ENCODE measurements at places on chromosomes 6 and 20. TPM values are rescaled to one million over a fixed set of nuclear protein-coding genes. Genes with fewer than 3 reads are reported as not detected.
A peak's percentile ranks its signal among the peaks of the same experiment; 100 is the strongest.

DNA sequence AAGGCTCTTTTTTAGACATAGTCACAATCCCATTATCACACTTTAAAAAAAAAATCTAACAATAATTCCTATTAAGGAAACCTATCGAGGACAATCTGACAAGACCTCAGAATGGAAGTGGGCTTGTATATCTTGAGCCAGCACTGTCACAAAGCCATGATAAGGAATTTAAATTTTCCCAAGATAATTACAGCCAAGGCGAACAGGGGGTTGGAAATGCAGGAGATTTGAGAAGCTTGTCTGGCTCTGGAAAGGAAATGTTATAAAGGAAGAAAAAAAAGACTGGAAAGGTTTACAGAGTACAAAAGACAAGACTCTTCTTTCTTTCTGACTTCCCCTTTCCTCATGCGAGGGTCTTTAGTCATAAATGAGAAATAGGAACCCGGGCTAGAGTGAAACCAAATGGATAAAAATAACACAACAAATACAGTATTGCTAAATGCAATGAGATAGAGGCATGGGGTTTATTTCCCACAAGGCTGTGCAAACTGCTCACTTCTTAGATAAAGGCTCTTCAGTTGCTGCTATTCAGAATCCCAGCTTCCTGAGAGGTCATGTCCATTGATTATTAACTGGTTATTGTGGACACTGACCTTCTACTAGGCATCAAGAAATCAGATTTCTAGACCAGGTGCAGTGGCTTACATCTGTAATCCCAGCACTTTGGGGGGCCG lies 13.4 kb upstream of the GHRH start:
- no peak overlapping the region for H3K27ac ChIP-seq
- H3K27me3 ChIP-seq = no peaks in the 10 kb centered on the region
- no peaks in the 10 kb centered on the region for H3K36me3 ChIP-seq
- no peak overlapping the region for H3K4me3 ChIP-seq

DNA sequence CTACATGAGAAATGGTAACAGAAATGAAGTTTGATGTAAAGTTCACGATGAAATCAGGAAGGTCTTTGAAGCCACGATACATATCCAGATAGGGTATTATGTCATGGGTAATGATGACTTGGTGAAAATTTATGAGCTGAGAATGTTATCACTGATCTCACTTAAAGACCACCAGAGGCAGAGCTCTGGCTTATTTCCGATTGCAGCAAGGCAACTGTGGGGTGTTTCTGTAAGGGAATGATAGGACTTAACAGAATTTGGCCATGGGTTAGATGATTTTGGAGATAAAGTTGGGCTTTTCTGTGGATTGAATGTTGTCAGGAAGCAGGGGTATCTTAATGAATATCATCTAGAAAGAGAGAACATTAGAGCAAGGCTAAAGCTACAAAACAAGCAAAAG lies 508.4 kb downstream of the HDGFL1 start:
- H3K4me1 ChIP-seq = no peaks in the 10 kb centered on the region

- no peak overlapping the region for H3K27ac ChIP-seq
- no peaks in the 10 kb centered on the region for H3K4me1 ChIP-seq
- peaks cover 50% of the 10 kb centered on the region for H3K27me3 ChIP-seq
- H3K4me3 ChIP-seq = no peak overlapping the region
- DNase-seq = no peak
- no peaks in the 10 kb centered on the region for H3K36me3 ChIP-seq
Observed at GRCh38 chr20:22288957-22289356, 295.4 kb downstream of the FOXA2 start.

- DNase-seq = no peak
- no peaks in the 10 kb centered on the region for H3K4me1 ChIP-seq
- no peaks in the 10 kb centered on the region for H3K27me3 ChIP-seq
- H3K27ac ChIP-seq = no peak overlapping the region
Observed at GRCh38 chr20:20611167-20611566, 101.3 kb downstream of the RALGAPA2 start.

- H3K4me1 ChIP-seq = no peaks in the 10 kb centered on the region
- H3K4me3 ChIP-seq = no peak overlapping the region
- H3K27me3 ChIP-seq = no peaks in the 10 kb centered on the region
- no peak for DNase-seq
- no peaks in the 10 kb centered on the region for H3K36me3 ChIP-seq
- H3K27ac ChIP-seq = no peak overlapping the region
Observed at GRCh38 chr6:137685798-137686375, 181.2 kb upstream of the TNFAIP3 start.

DNA sequence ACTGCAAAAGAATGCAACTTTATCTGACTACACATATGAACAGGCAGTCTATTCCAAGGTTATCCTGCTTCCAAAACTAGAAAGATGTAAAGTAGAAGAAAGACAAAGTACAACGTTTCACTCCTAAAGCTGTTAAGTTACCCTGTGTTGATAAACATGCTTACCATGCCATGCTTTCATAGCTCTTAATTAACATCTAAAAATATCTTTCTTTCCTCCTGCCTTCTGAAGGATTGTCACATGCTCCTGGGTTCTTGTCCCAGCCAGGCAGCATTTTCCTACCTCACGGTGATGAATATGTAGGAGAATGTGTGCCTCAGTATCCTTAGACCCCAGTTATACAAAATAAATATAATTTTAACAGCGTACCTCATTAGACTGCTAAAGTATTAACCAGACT lies 344.6 kb downstream of the SYNE1 start:
- no peak overlapping the region for H3K27ac ChIP-seq
- no peak overlapping the region for H3K4me3 ChIP-seq
- no peak for DNase-seq
- no peaks in the 10 kb centered on the region for H3K27me3 ChIP-seq
- H3K4me1 ChIP-seq = no peaks in the 10 kb centered on the region

DNA sequence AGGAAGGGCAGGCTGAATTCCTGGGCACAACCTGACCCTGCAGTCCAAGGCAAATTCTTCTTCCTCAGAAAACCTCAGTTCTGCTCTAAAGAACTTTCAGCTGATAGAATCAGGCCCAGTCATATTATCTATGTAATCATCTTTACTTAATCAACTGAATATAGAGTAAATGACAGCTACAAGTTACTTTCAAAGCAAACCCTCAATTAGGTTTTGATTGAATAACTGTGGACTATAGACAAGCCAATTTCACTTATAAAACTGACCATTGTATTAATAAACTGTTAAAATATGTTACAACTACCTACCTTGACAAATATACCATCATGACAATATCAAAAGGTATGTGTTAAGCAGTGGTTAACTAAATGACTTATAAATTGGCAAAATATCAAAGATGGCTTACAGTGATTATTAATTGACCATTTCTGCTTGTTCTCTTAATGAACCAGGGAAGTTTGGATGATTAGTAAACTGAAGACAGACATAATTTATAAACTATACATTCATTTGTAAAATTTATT lies 46.1 kb upstream of the ADGRF5 start:
- peak; percentile 28 for DNase-seq
- H3K4me3 ChIP-seq = no peak overlapping the region
- H3K36me3 ChIP-seq = no peaks in the 10 kb centered on the region

DNA sequence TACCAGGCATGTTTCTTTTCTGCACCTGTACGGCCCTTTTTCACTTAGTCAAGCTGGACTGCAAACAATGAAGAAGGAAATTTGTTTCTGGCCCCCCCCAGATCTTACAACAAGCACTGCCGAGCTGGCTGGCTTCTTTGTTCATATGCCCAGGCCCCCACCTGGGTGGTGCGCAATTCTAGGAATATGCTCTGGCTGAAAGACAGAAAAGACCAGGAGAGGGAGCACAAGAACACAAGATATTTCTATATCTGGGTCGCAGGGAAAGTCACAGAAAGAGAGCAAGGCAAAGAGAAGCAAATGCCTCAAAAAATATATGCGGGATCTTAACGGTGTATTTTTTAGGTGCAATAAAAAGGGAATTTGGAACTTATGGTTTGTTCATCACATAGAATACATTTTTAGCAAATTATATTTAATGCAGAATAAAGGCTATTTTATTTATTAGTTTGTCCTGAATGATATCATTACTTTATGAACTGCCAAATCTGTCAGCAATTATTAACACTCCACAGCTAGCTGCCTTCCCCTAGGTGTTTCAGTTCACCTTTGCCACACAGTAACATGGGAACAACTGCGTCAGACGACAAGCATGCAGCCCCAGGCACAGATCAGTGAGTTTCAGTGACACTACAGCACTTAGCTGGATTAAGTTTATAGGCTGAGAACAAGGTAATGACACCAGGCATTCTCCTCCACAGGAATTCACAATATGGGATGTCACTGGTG lies 76.5 kb downstream of the GJA10 start:
- peak; percentile 73 for DNase-seq
- H3K4me1 ChIP-seq = peaks cover 14% of the 10 kb centered on the region
- no peaks in the 10 kb centered on the region for H3K27me3 ChIP-seq
- H3K36me3 ChIP-seq = no peaks in the 10 kb centered on the region

- DNase-seq = peak; percentile 34
- no peaks in the 10 kb centered on the region for H3K27me3 ChIP-seq
- H3K4me1 ChIP-seq = peaks cover 8% of the 10 kb centered on the region
- no peak overlapping the region for H3K27ac ChIP-seq
Observed at GRCh38 chr6:41689171-41690008, 46.0 kb downstream of the TFEB start.

DNA sequence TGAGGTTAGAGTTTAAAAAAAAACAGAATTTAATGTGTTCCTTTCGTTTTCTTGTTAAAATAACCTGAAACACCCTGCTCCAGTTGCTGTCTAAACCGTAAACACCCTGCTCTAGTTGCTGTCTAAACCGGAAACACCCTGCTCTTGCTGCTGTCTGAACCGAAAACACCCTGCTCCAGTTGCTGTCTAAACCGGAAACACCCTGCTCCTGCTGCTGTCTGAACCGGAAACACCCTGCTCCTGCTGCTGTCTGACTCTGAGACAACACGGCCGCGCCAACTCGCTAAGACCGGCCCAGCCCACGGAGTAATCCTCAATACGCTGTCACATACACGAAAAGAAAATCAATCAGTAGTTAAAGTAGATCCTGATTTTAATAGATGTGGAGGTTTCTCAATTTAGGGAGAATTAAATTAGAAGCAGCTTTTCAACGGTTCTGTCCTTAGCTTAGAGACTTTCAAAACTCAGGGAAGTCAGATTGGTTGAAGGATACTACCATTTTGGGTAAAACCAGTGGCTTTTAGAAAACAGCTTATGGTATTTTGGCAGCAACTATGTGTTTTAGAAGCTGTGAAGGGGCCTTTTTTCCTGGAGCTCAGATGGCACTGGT lies 98.3 kb downstream of the RAMACL start:
- H3K27me3 ChIP-seq = no peaks in the 10 kb centered on the region
- no peaks in the 10 kb centered on the region for H3K4me1 ChIP-seq
- no peaks in the 10 kb centered on the region for H3K36me3 ChIP-seq
- no peak for DNase-seq
- H3K27ac ChIP-seq = no peak overlapping the region

DNA sequence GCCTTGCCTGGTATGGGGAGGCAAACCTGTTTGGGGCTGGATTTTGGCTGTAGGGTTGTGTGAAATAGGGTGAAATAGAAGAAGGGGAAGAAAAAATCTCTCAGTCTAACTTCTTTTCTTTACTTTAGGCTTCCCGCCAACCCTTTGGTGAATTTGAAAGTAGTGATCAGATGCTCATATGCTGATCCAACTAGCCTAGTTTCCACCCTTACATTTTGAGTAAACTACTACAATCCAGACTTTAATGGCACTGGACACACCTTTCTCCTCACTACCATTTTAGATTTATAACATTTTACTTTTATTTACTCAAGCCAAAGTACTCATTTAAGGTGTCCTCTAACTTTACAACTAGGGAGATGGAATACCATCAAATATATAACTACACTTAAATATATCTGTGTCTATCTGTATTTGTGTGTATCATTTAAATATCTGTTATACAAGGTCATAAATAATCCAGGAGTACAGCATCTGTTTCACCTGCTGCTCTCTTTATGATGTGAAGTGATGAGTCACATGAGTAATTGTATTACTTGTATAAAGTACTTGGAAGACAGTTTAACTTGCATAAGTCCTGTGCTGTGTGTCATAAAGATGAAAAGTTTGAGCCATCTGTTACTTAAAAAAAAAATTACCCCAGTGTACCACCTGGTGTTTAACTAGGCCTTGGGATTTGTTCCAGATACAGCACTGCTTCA lies 172.1 kb downstream of the CDKAL1 start:
- H3K27ac ChIP-seq = no peak overlapping the region
- H3K4me3 ChIP-seq = no peak overlapping the region
- H3K4me1 ChIP-seq = peaks cover 9% of the 10 kb centered on the region
- no peak for DNase-seq

GRCh38 chr6:7588506-7588905 lies 1.5 kb upstream of the SNRNP48 start:
- DNase-seq = no peak
- peaks cover 10% of the 10 kb centered on the region for H3K36me3 ChIP-seq
- peaks cover 18% of the 10 kb centered on the region for H3K4me1 ChIP-seq
- H3K27me3 ChIP-seq = no peaks in the 10 kb centered on the region

- H3K27ac ChIP-seq = no peak overlapping the region
- peaks cover 37% of the 10 kb centered on the region for H3K27me3 ChIP-seq
- no peaks in the 10 kb centered on the region for H3K4me1 ChIP-seq
- DNase-seq = peak; percentile 38
- H3K36me3 ChIP-seq = no peaks in the 10 kb centered on the region
Observed at GRCh38 chr20:64224351-64225170, 31.0 kb upstream of the PCMTD2 start.

DNA sequence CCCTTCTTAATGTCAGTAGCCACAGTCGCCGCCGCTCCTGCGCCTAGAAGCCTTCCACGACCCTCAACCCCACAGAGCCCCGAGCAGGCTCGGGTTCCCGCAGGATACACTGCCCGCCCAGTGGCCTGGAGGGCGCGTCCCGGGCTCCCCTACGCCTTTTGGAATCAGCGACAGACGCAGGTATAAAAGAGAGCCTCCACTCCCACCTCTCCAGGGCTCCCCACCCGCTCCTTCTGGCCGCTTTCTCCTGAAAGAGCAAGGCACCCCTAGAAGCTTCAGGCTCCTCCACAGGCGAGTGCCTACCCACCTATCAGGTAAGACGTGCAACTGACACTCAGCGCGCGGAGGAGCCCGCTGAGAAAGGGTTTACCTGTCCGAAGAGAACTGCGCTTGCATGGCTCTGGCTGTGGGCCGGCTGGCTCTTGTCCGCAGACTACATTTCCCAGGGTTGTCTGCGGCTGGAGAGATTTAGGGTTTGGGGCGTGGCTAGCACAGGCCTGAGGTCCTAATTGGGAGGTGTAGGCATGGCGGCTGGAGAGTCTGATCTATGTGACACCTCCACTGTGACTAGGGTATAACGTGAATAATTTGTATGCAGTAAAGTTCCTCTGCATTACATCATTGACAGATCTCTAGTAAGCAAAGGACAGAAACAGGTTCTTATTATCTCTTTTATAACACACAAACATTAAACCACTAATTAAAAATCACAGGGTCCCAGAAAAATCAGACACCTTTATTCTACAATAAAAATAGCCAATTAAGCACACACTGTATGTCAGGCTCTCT lies 13.5 kb upstream of the ZNF391 start:
- H3K27ac ChIP-seq = no peak overlapping the region
- DNase-seq = peak; percentile 89
- peak overlapping the region; percentile 77 for H3K4me3 ChIP-seq

PACRG gene
- not detected for total RNA-seq

ISM1 gene
- total RNA-seq = not detected

IP6K3 gene
- total RNA-seq = not detected

CPXM1 gene
- total RNA-seq = not detected

PDE7B gene
- not detected for total RNA-seq

SLC22A16 gene
- total RNA-seq = not detected

SSTR4 gene
- total RNA-seq = not detected

CPNE5 gene
- total RNA-seq = 0.29 TPM

ELOVL2 gene
- total RNA-seq = 0.91 TPM

DYNLT2 gene
- 0.51 TPM for total RNA-seq
